ENCODE measurements at places on chromosomes 4 and X.

- peak; percentile 31 for DNase-seq
Observed at GRCh38 chr4:166012129-166013030, 139.3 kb downstream of the TLL1 start.

DNA sequence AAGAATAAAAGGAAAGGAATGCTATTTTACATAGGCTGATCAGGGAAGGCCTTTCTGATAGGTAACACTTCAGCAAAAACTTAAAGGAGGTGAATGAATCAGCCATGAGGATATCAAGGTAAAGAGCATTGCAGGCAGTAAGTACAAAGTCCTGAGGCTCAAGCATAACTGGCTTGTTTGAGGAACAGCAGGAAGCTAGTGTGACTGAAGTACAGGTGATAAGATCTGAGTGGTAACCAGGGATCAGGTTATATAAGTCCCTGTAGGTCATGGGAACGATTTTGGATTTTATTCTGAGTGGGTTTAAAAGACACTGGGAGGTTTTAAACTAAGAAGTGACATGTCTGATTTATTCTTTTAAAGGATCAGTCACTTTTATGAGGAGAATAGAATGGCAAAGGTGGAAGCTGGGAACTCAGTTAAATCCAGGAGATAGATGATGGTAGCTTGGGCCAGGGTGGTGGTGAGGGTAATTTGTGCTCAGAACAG, 47.1 kb upstream of the THOC2 start:
- DNase-seq, result no peak

DNA sequence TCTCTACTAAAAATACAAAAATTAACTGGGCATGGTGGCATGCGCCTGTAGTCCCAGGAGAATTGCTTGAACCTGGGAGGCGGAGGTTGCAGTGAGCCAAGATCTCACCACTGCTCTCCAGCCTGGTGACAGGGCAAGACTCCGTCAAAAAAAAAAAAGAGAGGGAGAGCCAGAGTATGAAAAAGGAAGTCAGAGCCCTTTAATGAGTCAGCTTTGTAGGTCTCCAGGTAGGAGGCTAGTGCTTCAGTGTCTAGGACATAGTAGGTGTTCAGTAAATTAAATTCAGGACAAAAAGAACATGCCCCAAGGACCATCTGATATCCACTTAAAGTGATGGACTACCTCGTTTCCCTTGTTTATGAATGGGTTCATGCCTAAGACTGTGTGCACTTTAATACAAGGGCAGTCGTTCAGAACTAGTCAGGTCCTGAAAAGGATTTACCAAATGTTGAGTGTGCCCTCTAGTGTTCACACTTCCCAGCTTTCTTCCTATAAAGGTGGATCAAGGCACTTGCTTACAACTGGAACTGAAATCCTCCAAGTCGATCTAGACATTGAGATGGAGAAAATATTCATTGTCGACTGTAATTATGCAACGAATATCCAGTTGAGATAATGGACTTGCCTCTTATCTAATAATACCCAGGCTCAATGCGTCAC, 29.0 kb downstream of the F9 start:
- DNase-seq, result peak; percentile 55

GRCh38 chr4:112002248-112002661, 143.0 kb upstream of the FAM241A start:
- DNase-seq, result no peak

DNA sequence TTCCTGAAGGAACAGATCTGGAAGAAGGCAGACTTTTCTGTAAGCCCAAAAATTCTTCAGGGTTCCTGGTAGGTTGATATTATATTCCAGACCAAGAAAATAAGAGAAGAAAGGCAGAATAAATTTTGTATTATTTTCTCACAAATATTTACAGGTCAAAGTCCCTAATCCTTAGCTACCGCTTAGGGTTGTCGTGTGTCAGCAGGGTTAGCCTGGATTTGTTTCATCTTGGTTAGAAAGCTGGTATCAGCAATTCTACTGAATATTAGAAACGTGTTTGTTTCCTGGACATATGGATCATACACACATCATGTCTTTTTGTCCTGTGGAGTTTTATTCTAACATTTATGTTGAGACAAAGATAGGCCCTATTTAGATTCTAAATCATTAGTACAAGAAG, 232.9 kb upstream of the CXXC4 start:
- DNase-seq, result no peak

DNA sequence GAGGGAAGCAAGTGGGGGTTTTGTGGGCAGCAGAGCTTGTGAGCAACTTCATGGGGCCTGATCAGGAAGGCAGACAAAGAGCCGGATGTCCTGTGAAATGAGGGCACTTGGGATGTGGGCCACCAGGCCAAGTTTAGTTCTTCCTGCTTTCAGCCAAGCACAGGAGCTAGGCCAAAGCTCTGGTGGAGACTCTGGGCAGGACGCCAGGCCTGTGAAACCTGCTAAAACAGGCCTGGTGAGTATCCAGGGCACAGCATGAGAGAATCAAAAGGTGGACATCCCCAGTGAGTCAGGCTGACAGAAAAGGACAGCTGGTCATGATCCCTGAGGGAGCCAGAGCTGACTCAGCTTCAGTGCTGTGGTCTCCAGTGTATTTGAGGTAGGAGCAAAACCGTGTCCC, 95.7 kb downstream of the NPNT start:
- peak; percentile 63 for DNase-seq

DNA sequence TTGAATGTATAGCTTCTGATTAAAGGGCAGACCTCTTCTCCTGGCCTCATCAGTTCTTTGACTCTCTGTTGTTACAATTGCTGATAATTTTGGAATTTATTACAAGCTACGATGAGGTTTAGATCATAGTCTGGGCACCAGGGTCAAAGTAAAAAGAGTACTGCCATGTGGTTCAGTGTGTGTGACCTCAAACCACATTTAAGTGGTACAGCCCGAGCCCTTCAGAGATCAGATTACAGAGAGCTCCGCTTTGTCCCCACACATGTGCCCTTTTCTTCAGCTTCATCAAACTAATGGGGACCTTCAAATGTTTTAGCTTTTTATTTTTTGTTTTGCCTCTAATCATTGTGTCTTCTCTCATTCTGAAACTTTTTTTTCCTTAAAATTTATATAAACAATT, 37.1 kb downstream of the SPANXN2 start:
- no peak for DNase-seq

- peak; percentile 33 for DNase-seq
Observed at GRCh38 chrX:35890699-35891098, 28.8 kb upstream of the CFAP47 start.

DNA sequence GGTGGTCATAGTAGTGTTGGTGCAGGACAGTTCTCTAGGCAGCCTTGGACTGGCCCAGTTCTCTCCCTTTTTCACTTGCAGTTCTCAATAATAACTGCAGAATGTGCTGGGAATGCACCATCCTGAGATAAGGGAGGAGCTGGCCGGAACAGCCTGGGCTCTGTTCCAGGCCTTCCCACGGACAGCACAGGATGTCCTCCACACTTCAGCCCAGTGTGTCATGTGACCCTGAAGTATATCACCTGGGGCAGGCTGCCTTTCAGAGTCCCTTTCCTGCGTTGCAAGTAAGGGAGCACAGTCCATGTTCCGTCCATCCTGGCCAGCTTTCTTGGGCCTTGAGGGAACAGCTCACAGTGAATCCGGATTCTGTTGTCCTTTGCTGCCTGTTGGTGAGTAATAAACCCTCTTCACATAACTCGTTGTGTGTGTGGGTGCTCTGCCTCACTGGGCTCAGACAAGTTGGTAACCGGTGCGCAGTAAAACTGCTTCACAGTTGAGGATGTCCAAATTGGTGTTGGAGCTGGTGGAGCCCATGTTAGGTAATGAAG, 32.3 kb upstream of the BBS12 start:
- peak; percentile 88 for DNase-seq

DNA sequence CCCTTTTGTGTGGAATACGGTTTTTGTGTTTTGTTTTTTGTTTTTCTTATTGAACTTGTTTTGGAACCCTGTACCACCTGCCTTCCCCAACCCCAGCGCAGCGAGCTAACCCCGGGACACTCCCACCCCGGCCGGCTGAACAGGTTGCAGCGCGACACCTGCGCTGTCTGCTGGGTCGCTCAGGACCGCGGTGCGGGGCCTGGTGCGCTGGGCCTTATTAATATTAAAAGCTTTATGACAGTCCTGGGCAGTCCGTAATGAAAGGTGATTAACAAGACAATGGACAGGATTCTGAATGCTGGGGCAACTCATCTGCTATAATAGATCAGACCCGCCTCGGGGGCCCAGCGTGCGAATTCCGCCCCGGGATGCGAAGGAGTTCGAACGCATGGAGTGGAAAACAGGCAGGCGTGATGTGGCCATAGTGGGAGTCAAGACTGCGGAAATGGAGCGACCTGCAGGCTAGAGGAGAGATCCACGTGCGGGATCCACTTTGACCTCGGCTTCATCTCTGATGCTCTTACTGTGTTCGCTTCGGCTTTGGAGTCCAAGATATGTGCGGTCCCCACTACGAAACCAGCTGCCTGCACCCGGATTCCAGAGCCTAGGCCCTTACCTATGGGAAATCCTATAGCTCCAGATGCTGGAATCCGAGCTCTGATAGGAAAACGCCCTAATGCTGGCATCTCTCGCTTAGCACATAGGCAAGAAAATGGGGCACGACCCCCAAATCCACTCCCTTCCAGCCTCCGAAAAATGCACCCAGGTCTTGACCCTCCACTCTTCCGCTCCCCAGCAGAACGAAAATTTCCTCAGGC, 69.0 kb upstream of the TMEM33 start:
- DNase-seq, result no peak

DNA sequence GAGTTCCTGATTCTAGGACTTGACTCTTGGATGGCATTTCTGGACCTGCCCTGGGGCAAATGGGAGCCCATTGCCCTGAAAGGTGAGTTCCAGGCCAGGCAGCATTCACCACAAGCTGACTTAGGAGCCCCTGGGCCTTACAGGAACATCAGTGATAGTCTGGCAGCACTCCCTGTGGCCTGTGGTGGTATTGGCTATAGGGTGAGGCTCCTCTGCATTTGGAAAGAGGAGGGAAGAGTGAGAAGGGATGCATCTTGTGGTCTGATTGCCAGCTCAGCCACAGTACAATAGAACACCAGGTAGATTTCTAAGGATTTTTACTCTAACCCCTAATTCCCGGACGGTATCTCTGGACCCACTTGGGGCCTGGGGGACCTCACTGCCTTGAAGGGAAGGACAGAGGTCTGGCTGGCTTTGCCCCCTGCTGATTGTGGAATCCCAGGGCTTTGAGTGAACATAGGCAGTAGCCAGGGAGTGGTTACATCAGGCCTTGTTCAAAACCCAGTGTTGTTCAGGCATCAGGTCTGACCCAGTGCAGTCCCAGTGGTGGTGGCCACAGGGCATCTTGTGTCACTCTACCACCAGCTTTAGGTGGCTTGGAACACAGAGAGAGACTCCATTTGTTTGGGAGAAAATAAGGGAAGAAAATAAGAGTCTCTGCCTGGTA, 32.9 kb downstream of the MAGED4 start:
- DNase-seq, result no peak

DNA sequence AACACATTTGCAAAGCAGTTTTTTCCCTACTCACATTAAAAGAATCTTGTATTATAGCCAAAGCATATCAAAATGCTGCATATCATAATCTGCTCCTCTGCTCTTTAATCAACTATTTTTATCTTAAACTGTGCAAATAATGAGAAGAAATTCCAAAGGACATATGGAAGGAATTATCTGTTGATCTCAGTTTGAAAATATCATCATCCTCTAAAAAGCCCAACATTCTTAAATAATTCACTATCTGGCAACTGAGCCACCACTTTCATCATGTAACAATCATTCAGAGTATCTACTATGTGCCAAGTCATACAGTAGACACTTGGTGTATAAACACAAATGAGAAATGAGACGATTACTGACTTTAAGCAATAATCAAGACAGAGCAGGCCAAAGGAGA, 63.0 kb downstream of the PRSS12 start:
- peak; percentile 13 for DNase-seq

- no peak for DNase-seq
Observed at GRCh38 chr4:95985051-95985450, 145.2 kb downstream of the PDHA2 start.

GRCh38 chrX:72576141-72576894, 3.7 kb upstream of the HDAC8 start:
- DNase-seq, result peak; percentile 87

- DNase-seq, result no peak
Observed at GRCh38 chrX:24002167-24002566, 24.8 kb downstream of the KLHL15 start.

- DNase-seq, result no peak
Observed at GRCh38 chr4:38004887-38005286, 44.7 kb downstream of the PTTG2 start.

DNA sequence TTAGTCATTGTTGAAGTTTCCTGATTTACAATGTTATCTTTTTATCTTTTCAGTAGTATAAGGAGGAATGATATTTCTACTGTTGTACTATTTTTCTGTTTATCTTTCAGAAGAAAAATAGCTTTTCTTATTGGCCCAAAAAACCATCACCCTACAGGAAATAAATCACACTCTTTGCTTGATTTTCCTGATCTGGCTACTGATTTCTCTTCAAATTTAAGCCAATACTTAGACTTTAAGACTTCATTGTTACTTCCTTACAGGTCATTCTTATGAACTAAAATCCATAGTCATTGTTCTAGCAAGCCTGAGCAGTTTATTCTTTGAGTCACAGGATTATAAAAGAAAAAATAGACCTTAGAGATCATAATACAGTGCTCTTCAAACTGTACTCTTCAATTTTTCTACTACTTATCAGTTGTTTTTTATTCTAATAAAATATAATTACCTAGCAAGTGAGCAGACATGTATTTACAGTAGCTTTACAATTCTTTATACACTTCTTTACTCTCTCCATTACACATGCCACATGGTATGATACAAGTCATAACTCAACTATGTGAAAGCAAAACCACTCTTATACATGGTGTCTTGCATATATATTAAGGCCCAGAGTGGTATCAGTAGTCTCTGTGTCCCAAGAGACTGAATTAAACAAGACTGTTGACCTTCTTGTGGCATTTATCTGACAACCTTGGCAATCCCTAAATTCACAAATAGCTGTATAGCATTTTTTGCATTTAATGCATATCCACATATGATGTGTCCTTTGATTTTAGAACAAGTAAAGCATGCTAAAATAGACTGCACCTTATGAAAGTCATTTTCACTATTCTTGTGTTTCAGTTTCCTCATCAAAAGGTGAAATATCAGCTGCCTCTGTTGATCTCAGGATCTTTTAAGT, 47.9 kb downstream of the TET2 start:
- peak; percentile 29 for DNase-seq

GRCh38 chr4:11397146-11397545, 31.5 kb downstream of the HS3ST1 start:
- no peak for DNase-seq

DNA sequence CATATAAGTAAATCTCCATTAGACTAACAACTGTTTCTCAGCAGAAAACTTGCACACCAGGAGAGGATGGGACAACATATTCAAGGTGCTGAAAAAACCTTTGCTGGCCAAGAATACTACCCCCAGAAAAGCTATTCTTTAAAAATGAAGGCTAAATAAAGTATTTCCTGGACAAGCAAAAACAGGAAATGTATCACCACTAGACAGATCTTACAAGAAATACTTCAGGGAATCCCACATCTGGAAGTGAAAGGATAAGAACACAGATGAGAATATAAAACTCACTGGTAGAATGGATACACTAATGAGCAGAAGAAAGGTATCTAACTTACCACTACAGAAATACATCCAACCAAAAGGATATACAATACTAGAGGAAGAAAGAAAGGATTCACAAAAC, 27.0 kb upstream of the ADH1C start:
- DNase-seq, result peak; percentile 68

All from fibroblast of pulmonary artery (primary cell).